ENCODE measurements at places on chromosomes 4 and X.

GRCh38 chr4:13164783-13165331 lies 319.3 kb downstream of the RAB28 start:
- no peak for DNase-seq

GRCh38 chrX:121876305-121876704 lies 828.9 kb downstream of the GLUD2 start:
- DNase-seq = no peak

GRCh38 chr4:152690706-152691651 lies 11.2 kb upstream of the TMEM154 start:
- DNase-seq = no peak

DNA sequence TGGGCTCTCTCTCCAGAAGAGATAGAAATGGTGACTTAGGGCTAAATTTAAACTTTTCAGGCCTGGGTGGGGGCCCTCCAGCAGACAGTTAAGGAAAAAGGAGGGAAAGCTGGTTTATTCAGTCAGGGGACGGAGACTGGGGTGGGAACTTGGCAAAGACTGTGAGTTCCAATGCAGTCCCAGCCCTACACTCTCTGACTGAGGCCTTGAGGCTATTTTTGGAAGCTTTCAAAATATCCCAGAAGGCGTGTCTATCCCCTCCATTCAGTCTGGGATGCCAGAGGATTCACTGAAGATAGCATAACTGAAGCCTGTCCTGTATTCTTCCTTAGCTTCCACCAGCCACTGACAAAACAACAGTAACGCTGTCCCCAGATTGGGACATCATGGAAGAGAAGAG lies 32.1 kb upstream of the MSN start:
- peak; percentile 52 for DNase-seq

DNA sequence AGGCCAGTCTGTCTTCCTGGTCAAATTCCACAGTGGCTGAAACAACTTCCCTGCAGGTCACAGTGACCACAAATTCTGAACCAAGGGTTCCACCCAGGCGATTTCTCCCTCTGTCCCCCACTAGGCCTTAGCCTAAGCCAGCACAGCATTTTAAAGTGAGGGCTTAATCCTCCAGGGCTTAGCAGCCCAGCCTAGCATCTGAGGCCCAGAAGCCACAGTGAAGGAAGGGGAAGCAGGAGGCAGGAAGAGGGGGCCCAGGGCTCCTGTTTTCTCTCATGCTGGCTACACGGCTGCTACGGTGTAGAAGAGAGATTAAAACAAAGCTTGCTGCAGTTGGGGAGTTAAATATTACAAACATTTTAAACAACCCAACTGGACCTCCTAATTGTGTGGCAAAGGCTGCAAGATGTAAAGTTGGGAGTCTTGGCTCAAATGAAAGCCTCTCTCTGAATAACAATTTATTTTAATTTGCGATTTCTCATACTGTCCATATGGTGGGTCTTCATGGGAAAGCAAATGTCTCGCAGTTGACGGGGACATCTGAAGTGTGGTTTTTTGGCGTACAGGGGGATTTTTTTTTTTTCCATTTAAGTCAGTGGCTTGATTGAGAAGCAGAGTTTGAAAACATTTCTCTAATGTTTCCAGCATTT lies 170.8 kb upstream of the RAI2 start:
- DNase-seq = no peak

- DNase-seq = no peak
Observed at GRCh38 chr4:7121866-7122653, 54.2 kb upstream of the GRPEL1 start.

DNA sequence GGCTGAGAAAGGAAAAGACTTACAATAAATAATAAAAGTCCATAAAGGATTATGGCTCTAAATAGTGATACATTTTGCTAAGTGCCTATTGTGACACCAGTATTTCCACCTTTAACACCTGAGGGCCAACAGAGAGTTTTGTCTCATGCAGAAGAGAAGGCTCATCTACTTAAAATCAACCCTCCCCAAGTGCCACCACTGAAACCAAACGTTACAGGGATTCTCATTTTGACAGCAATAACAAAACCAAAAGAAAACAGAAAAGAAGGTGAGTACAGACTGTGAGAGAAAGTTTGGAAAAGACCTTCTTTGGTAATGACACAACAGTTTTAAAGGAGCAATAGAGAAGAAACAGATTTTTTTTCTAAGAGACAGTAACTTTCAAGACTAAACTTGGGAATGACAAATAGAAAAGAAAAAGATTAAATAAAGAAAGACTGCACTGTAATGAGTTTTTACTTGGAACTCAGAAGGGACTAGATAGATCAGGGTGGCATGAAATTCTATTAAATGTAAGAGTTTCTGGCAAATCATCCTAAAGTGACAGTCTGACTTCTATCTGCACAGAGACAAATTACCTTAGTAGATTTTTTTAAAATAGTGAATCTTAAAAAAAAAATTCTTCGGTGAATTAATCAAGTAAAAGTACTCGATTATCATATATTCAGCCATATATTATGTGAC lies 109.7 kb downstream of the ZNF827 start:
- no peak for DNase-seq

DNA sequence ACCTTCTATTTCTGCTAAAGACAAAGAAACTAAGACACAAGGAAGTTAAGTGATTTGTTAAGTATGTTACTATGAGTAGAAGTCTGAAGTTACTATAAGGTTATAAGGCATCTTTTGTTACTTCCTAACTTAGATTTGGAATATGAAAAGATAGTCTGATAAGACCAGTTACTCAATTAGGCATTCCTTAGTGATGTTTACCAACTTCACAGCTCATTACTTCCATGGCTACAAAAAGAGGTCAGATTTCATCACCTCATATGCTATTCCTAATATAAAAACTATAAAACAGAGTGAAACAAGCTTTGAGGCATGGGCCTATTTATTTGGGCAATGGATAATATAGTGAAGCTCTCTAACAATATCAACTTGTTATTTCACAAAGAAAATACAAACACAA lies 143.1 kb downstream of the TBCK start:
- DNase-seq = no peak
